ENCODE measurements at places on chromosomes 11 and 22.

DNA sequence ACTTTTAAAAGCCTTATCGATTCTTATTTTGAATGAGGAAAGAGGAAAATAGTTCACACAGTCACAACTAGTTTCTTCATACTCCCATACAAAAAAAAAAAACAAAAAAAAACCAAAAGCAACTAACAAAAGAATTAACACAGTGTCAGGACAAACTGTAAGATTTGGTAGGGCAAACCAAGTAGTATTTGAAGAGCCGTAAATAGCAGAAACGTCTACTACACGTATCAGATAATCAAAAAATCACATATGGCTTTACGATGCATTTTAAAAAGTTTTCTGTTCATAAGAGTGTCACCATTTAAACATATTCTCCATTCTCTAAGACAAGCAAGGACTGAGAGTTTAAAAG is 2.3 kb downstream of the PICALM start:
- no peak for DNase-seq

DNA sequence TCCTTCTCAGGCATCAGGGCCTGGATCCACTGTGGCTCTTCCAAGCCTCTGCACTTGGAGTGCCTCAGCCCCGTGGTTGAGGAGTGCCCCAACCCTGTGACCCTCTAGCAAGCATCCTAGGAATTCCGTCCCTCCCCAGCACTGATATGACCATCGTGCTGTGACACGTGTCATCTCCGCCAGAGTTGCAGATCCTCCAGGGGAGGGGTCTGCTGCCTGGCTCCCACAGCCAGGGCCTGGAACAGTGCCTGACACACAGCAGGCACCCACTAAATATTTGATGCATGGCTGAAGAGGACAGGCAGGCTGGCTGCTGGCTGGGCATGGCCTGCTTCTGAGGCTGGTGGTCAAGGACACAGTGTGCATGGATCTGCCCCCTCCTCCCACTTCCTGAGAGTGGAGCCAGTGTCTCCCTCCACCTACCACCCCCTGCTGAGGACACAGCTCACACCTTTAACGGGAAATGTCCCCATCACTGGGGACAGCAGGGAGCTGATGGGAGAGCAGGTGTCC is 1.7 kb upstream of the CD81 start:
- DNase-seq, result no peak

GRCh38 chr11:4890279-4890678 is 8.6 kb downstream of the OR51T1 start:
- peak; percentile 3 for DNase-seq

GRCh38 chr11:134252346-134253187 is 585 bp downstream of the THYN1 start:
- DNase-seq, result peak; percentile 61

DNA sequence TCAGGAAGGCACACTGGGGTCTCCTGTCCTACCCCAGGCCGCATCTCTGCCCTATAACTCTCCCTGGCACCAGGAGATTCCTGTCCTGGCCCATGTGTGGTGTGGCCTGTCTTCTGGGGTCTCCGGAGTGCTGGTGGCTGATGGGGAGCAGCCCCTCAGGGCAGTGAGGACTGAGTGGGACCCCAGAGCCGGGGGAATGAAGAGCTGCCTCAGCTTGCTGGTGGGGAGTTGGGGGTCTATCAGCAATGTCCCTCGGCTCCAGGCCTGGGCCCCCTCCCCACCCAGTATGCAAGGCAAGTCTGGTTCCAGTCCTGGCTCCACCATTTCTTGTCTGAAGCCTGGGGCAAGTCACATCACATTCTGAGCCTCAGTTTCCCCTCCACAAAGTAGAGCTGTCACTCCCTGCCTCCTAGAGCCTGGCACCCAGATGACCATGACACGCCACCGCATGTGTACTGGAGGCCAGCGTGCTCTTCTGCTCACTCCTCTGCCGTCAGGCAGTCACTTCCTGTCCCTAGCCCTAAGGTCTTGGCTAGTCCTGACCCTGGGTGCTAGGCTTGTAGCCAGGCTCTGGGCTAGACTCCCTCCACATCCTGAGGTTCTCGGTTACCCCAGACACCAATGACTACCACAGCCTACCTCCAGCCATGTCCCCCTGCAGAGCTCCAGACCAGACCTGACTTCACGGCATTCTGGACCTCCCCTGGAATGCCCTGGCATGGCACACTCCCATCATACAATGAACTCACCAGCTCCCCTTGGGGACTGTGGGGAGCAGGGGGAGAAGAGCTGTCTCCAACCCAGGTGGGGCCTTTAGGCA is 12.8 kb downstream of the ARAP1 start:
- no peak for DNase-seq

DNA sequence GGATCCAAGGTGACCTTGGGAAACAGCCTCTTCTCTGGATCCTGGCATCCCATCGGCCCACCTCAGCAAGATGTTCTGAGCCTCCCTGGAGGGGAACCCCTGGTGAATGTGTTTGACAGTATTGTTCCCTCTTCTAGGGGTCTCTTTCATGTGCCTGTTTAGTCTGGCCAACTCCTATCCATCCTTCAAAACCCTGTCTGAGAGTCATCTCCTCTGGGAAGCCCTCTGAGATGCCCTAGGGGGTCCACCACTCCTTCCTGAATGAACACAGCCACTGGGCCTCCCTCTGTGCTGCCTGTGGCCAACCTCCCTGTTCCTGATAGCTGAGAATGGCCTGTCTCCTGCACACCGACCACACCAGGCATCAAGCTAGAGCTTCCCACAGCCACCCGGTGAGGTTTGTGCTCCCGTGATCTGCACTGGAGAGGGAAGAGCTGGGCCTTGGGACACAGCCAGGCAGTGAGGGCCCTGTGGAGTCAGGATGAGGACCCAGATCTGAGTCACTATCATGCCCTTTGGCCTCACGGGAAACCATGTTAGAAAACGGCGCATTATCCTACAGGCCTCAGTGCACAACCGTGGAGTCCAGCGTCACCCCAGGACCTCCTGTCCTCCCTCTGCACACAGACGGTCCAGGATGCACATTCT is 8.8 kb downstream of the WNT7B start:
- peak; percentile 91 for DNase-seq

GRCh38 chr11:22343371-22344032 is 5.3 kb downstream of the SLC17A6 start:
- no peak for DNase-seq

DNA sequence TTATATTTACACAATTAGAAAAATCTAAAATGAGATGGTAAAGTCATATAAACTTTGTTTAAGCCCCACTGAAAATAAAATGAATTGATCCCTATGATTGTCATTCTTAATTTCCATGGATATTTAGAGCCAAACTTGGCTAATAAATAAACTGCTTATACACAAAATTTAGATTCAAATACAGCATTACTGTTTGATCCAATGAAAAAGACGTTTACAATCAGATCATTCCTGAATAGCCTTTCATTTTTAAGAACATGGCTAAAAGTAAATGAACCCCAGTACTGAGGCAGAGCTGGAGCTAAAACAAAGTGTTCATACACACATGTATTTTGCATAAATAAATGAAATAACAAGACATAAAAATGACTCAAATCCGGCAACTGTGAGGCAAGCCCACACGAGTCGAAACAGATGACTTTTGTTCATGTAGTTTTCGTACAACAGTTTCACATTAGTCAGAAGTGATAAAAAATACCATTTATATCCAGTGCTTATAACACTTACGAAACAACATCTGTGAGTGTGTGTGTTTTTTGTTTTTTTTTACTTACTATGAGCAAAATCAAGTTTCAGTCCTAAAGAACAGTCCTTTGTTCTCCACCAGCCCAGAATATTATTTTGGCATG is 386.5 kb downstream of the SOX6 start:
- DNase-seq, result peak; percentile 7

DNA sequence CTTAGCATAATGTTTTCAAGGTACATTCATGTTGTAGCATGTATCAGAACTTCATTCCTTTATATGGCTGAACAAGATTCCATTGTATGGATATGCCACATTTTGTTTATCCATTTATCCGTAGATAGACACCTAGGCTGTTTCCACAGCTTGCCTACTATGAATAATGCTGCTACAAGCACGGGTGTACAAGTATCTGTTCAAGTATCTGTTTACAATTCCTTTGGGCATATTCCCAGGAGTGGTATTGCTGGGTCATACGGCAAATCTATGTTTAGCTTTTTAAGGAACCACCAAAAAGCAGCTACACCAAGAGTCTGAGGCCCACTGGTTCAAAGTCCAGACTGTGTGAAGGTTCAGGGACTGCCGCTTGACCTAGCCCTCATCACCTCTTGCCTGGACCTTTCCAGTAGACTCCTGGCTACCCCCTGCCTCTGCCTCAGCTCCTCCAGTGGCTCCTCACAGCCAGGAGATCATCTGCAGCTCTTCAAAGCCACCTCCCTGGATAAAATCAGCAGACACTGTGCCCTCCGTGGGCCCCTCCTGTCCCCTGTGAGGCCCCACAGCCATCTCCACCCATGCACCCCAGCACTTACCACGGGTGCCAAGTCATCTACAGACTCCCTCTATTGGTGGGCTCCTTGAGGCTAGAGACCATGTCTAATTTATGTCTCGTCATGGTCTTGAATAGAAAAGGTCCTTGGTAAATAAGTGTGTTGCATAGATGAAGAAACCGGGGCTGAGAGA is 160.3 kb downstream of the MN1 start:
- DNase-seq, result no peak

DNA sequence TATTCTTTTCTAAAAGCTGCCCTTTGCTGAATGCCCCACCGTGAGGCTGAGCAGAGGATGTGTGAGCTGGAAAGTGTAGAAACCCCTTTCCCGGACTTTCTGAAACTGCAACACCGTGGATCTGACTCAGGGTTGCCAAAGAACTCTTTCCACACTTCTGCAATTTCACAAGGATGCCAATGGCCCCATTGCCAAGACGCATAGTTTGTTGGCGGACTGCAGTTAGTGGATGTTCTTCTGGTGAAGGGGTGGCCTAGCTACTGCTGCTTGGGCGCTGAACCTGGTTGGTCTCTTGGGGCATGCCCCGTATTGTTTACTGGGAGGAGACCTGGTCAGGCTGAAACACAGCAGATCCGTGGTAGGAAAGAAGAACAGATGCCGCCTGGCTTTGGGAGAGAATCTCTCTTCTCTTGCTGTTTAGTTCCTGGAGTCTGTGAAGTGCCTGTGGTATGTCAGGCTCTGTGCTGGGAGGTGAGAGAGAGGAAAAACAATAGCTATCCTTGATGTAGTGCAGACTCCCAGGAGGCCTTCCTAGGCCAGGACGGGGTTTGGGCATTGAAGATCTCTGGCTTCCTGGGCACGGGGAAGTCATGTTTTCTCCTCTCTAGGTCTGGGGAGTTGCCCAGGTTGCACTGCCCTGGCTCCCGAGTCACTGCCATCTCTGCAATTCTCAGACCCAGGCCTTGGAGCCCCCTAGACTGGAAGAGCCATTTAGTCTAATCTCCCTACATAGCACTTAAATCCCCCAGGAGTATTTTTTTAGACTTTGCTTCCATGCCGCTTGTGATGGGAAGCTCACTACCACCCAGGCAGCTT is 26.9 kb downstream of the CD82 start:
- no peak for DNase-seq

DNA sequence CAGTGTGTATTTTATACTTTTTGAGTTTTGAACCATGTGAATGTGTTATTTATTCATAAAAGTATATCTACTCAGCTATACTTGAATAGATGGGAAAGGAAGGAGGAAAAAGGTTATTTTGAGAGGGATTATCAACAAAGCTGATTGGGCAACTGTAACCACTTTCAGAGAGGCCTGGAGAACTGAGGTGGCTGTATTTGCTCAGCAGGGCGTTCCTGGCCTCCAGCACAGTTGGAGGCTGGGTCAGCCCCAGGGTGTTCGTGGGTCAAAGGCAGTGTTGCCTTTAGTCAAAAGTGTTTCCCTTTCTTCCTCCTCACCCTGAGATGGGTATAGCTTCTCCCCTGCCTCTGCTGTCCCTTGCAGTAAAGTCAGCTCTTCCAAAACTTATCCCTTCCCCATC is 26.7 kb downstream of the ASCC2 start:
- no peak for DNase-seq

DNA sequence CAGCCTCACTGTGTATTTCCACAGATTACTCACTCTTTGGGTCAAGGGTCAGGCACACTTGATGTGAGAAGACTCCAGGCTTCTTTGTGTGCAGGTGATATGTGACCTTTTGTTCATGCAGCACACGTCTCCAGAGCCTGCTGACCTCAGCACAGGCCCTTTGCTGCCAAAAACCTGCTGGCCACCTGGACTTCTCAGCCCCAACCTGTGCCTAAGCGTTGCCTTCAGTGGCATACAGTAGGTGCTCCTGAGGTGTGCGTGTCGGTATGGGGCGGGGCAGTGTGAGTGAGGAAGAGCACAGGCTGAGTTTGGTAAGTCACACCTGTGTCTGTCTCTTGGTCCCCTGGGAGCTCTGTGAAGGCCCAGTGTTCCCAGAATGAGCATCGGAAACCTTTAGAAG is 58.1 kb downstream of the WNT11 start:
- no peak for DNase-seq

DNA sequence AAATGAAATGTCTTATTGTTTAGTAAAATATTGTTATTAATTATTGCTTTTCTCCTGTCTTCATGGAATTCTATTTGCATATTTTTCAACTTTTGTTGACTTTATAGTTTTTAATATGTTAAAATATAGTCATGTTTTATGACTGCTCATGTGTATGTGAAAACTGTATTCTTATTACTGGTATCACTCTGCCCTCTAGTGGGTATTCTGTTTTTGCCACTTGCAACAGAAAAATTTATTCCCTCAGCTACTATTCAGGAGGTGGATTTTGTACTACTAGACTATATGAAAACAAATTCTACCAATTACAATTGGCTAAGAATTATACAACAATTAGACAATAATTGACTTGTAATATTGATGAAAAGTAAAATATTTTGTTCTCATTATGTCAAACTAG is 45.0 kb downstream of the OR4C6 start:
- peak; percentile 23 for DNase-seq

DNA sequence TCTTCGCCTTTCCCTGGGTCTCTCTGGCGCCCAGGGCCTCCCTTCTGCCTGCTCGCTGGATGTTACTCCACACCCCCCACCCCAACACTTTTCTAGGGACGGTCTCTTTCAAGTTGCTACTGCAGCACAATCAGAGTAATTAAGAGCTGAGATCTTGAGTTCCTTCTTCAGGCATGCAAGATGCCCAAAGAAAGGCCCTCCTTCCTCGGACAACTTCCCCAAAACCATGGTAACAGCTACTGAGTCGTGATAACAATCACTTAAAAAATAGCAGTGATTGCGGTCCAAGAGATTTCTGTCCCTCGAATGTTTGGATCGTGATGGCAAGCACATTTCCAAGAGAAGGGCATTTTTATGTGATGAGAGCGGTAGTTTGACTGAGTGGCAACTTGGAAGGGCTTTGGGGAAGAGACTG is 638 bp upstream of the TENM4 start:
- DNase-seq, result peak; percentile 79

DNA sequence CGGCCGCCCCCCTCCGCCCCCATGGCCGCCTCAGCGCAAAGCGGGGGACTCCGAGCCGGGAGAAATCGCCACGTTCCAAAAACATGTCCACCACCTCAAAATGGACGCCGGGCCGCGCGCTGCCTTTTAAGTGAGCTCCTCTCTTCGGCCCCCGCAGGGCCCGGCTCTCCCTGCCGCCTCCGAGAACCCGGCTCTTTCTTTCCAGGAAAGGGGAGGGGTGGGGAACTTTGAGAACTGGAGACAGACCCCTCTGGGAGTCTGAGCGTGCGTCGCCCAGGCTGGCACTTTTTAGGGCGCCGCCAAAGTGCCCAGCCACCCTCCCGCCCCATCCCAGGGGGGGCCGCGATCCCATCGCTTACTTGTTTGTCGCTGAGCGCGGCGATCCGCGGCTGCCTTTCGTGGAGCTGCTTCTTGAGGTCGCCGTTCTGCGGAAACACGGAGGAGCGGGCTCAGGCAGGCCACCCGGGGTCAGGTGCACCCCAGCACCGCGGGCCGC is 1.6 kb downstream of the PHF21B start:
- peak; percentile 6 for DNase-seq

Data from M059J (cell line).